ENCODE measurements at places on chromosomes 3 and 15.
A peak's percentile ranks its signal among the peaks of the same experiment; 100 is the strongest.

- no peak for DNase-seq
Measured at GRCh38 chr15:29196722-29197121, 72.9 kb downstream of the NSMCE3 start.

GRCh38 chr15:48435321-48435720, 104.1 kb downstream of the DUT start:
- DNase-seq = no peak

DNA sequence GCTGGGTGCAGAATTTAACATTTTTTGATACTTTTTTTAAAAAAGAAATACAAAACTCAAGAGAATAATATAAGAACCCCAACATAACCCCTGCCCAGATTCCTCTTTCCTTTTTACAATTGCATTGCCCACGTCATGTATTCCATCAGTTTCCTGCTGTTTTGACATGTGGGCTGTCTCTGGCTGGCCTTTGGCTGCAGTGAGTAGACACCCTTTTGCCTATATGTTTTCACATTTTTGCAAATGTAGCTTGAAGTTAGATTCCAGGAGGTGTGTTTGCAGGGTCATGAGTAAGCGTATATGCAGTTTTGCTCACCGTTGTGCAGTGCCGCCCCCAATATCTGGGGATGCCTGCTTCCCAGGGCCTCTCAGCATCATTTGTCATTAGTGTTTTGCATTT, 28.0 kb upstream of the ATP10A start:
- no peak for DNase-seq

GRCh38 chr3:150737874-150738679, 24.9 kb downstream of the SIAH2 start:
- no peak for DNase-seq

DNA sequence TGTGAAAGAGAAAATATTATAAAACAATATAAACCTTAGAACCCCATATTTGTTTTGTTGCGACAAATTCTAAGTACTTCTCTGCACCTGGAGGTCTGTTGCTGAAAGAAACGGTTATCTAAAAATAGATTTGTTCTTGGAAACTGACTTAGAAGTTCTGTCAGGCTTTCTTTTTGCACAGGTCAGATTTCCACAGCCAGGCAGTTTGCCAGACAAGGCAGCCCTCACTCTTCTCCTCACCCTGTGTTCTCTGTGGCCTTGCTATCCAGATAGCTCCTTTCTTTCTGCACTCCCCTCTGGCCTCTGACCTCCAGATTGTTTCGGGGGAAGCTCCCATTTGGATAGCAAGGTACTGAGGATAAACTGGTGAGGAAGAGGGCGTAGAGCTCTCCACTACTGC, 413.3 kb upstream of the ONECUT1 start:
- peak; percentile 95 for DNase-seq

DNA sequence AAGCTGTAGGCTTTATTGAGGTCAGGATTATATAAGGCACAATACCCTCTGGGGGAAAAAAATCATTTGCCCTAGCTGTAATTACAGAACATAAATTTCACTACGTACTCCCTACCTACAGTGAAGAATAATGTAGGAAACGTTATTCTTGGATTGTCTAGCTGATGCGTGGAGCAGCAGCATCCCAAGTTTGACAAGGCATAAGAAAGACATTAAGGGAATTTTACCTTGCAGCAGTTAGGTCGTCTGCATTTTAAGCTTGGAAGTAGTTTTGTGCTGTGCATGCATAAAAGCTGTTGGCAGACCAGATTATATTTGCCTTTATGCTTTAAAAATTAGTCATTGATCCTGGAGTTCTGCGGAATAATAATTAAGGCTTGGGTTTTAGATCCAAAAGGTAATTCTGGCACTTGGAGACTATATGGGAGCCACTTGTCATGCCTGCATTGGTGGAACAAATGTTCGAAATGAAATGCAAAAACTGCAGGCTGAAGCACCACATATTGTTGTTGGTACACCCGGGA, 2.2 kb downstream of the EIF4A2 start:
- DNase-seq = no peak

GRCh38 chr3:159540882-159541495, 447.6 kb upstream of the IL12A start:
- DNase-seq = no peak

- DNase-seq = no peak
Measured at GRCh38 chr15:51223771-51224229, 114.6 kb downstream of the CYP19A1 start.

- DNase-seq = no peak
Measured at GRCh38 chr3:127824151-127824825, 2.0 kb upstream of the MGLL start.

DNA sequence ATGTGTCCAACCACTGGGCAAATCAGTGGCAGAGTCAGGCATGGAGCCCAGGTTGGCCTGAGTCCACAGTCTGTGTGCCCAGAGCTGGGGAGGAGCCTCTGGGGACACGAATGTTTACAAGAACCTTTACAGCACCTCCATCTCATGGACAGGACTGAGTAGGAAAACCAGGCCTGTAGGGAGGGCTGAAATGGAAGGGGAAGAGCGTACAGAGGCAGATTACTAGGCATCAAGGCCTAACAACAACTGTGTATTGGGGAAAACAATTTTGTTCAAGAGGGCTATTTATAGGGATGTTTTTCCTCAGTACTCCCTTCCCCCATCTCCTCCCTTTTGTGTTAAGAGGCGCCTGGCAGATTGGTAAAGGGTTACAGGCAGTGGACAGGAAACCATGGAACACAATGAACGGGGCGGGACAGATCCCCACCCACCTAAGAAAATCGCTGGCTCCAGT, 15.1 kb upstream of the ARHGAP31 start:
- no peak for DNase-seq

- DNase-seq = no peak
Measured at GRCh38 chr3:23232016-23232415, 28.9 kb downstream of the UBE2E2 start.

DNA sequence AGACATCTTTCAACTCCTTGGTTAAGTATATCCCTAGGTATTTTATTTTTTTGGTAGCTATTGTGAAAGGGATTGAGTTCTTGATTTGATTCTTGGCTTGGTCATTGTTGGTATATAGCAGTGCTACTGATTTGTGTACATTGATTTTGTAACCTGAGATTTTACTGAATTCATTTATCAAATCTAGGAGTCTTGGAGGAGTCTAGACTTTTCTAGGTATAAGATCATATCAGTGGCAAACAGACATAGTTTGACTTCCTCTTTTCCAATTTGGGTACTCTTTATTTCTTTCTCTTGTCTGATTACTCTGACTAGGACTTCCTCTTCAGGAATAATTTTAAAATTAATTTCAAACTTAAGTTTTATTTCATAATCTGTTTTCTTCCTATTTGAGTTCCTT, 125.2 kb downstream of the OCA2 start:
- no peak for DNase-seq

- DNase-seq = no peak
Measured at GRCh38 chr3:43632269-43632733, 10.5 kb upstream of the ANO10 start.

GRCh38 chr3:70963431-70964275, 619.9 kb downstream of the FOXP1 start:
- no peak for DNase-seq

- peak; percentile 21 for DNase-seq
Measured at GRCh38 chr15:87660251-87661129, 596.0 kb downstream of the NTRK3 start.

DNA sequence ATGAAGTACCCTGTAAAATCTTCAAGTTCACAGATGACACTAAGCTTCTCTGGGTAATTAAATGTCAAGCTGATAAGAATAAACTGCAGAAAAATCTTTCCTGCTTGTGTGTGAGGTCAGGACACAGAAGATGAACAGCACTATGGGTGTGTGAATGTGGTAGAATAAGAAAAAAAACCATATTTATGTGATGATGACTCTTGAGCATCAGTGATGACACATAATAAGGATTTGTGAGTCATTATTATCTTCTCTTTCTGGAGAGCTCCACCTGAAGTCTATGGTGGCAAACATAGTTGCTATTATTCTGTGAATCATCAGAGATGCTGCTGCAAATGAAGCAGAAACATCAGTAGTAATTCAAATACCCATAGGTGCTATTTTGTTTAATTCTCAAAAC, 422.4 kb downstream of the DIPK2A start:
- no peak for DNase-seq

GRCh38 chr3:20510396-20510795, 324.4 kb upstream of the SGO1 start:
- no peak for DNase-seq

DNA sequence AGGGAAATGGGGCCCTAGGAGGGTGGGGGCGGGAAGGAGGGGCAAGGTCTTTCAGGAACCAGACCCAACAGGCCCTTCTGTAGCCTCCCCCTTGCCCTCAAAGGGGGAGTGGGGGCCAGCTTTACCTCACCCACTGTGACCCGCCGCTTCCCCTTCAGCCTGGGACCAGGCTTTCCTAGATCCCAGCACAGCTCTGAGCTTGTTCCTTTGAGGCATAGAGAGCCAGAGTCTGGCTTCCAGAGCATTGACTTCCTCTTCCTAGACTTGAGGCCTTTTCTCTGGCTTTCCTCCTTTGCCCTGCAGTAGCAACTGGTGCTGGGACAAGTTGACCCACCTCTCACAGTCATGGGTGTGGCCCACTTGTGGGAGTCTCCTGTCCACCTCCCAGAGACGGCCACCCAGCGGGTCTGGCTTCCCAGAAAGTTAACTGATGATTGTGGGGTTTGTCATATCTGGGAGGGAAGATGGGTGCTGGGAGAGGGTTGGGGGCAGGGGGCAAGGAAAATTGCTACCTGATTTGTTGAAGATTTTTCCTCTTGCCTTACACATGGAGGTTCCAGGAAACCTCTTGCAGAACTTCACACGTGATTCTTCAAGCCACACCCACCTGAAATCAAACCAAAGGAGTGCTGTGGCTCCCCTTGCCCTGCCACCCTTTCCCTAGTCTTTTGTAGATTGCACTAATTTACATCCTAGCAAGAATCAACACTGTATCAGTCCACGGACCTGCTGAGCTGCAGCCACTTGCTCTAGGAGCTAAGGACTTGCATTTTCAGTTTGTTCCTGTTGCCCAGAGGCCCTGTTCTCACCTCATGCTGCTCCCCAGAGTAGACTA, 4.1 kb upstream of the CHST14 start:
- DNase-seq = no peak

DNA sequence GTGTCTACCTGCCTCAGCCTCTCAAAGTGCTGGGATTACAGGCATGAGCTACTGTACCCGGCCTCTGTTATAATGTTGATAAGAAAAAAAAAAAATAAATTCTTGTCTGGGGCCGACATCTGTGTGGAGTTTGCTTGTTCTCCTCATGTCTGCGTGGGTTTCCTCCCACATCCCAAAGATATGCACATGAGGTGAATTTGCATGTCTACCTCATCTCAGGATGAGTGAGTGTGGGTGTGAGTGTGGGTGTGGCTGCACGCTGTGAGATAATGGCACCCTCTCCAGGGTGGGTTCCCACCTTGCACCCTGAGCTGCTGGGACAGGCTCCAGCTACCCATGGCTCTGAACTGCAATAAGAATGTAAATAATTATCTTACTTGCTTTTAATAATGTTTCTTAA, 25.9 kb upstream of the UACA start:
- DNase-seq = no peak

GRCh38 chr15:51368751-51369450, 27.4 kb downstream of the GLDN start:
- no peak for DNase-seq

GRCh38 chr3:72888546-72889309, 882 bp downstream of the GXYLT2 start:
- no peak for DNase-seq

DNA sequence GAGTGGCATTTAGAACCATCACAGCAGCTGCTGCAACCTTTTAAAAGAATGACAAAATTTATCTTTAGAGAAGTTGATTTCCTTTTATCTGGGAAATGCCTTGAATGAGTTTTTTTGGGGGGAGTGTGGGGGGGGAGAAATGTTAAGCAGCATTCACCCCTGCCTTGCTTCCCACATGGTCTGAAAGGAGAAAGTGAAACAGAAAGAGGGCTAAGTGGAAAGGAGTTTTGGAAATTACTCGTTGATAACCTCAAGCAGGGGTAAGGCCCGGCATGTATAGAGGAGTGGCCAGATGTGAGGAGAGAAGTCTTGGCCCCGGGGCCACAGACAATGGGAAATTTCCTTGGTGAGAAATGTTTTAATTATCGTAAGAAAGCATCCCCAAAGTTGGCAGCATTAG, 23.5 kb downstream of the B3GALNT1 start:
- DNase-seq = peak; percentile 16
